GM13977 (cell line): ENCODE measurements at places on chromosomes 6 and 20.

DNA sequence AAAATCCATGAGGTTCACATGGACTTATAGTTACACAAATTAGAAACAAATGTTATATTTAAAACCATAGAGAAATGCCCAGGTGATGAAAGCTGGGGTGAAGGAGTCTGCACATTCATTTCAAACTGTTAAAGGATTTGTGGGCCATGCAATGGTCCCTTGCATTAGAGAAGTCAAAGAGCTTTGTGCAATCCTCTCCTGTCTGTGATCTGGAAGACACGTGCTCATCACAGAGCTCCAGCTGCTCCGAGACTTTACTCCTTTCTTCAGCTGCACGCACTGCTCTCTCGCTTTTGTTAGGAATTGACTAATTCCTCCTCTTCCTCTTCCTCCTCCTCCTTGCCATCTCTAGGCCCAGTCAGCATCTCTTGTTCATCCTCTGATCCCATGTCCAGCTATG lies 4.1 kb upstream of the AIF1 start:
- DNase-seq = no peak

DNA sequence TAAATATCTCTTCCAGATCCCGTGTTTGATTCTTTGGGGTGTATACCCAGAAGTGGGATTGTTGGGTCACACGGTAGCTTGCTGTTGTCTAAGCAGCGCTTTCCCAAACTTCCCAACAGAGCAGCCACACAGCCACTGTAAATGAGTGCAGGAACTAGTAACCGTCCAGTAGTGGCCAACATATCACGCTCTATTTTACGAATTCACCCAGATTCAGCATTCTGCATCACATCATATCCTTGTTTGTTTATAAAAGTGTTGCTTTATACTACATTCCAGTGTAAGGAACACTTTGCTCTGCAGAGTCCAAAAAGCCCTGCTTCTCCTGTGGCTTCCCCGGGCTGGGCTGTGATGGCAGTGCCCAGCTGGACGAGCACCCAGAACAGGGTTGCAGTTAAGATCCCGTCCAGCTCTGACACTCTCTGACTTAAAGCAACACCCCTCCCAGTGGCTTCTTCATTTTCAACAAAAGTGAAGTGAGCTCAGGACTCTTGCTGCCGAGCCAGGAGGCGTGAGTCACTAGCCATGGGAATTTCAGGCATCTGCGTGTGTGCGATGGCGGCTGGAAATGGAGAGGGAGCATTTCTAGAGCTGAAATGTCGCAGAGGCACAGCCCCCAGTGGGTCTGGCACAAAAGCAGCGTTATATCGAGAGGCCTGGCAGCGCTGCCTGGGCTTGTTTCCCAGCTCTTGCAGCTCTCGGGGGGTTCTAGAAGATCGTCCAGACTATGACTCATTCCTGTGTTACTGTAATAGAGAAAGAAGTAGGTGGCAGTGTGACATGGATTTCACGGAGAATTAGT lies 216.3 kb upstream of the ECI2 start:
- DNase-seq = no peak

DNA sequence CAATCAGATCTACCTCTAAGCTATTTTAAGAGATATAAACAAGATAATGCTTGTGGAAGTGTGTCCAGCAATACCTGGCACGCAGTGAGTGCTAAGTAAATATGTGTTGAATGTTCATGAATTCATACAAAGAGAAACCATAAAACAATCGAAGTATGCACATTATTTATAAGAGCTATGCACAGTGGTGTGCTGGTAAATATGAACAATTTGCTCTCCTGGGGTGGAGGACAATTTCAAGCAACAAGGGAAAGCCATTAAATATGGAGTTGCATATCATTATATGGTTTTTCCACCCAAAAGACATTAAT lies 526.6 kb upstream of the MARCKS start:
- no peak for DNase-seq

- DNase-seq = no peak
Measured at GRCh38 chr6:15897063-15897876, 231.6 kb upstream of the MYLIP start.

- DNase-seq = no peak
Measured at GRCh38 chr6:3610921-3611320, 140.6 kb downstream of the PXDC1 start.

GRCh38 chr20:54346276-54346675 lies 129.1 kb upstream of the DOK5 start:
- DNase-seq = no peak

- no peak for DNase-seq
Measured at GRCh38 chr6:111770263-111771093, 102.8 kb downstream of the FYN start.

DNA sequence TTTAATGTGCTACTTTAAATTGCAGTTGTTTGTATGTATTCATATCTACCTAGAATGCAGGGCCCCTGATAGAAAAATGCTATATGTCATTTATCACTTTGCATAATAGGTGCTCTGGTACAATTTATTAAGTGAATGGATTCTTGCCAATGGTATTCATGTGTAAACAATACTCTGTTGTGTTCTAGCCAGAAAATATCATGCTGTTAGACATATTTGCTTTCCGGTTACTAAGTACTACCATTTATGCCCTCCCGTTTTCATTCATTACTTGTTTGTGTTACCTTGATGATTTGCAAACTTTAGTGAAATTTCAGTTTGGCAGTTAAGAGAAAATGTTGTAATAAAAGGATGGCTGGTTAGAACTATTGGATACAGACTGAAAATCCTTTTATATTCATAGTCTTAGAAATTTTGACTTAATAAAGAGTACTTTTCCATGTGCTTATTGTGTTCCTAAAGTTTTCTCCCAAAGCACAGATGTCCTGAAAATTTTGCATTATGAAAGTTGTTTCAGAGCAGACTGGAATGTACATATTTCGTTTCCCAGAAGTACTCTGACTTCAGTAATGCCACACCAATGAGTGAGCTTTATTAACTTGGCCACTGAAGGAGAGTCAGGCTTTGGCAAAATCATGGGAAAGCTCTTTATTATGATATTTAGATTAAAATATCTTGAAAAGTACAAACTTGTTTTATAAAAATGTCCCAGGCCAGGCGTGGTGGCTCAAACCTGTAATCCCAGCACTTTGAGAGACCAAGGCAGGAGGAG lies 31.5 kb downstream of the RPF2 start:
- no peak for DNase-seq

GRCh38 chr6:128167552-128167951 lies 266.7 kb upstream of the THEMIS start:
- no peak for DNase-seq

DNA sequence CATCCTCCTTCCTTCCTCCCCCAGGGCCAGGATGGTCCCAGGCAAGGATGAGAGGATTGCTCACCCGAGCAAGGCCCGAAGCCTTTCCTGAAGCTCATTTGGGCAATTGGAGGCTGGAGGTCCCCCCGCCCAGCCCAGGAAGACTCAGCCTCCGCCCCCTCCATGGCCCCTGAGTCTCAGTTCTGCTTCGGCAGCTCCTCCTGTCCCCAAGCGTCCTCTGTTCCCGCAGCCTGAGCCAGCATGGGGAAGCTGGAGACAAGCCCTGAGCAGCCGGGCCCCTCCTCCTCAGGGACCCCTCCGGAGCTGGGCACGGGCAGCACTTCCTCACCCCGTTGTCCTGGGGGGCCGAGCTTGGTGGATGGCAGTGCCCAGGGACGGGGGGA lies 26.0 kb downstream of the SLC17A9 start:
- DNase-seq = no peak

- no peak for DNase-seq
Measured at GRCh38 chr6:44057931-44058616, 69.2 kb downstream of the MRPL14 start.

DNA sequence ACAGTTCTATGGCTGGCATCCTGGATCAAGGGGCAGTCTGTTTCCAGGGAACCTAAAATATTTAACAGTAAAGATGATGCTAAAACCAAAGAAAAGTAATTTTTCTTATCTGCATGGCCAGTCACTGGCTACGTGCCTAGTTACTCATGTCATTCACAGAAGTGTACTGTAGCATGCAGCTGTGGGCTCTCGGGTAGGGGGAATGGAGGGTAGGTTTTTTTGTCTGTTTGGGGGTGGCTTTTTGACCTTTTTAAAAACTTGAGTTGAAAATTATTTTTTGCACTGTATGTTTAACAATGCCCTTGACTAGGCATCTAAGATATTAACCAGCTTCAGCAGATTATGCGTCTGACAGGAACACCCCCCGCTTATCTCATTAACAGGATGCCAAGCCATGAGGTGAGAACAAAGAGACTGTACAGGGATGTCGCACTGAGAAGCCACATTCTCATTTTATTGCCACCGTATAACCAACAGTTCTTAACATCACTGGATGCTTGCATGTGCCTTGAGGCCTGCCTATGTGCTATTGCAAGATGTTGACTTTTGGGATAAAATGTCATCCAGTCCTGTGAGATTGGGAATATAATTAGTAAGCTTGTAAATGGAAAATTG lies 30.3 kb upstream of the MAPK13 start:
- no peak for DNase-seq

GRCh38 chr20:25457886-25458680 lies 50.6 kb downstream of the GINS1 start:
- DNase-seq = peak; percentile 7

DNA sequence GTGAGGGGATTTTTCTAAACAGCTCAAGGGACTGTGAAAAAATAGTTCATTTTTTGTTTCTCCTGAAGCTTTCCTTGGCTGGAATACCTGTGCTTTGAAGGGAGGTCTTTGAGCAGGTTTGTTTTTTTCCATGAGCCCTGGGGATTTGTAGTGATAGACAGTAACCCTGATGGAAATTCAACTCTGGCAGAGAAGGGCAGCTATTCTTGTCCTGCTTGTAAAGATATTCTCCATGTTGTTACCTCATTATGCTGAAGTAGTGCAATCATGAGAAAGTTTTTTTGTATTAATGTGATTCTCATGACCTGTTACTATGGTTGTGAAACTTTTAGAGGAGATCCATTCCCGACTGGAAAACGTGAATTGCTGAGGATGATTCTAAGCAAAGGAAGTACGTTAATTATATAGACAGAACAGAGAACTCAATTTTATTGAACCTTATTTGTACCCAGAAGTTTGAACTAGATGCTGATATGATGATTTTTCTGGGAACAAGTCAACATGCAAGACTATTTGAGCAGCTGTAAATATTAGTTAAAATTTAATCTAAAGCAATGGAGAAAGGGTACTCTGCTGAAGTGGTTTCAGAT lies 12.5 kb downstream of the UTRN start:
- no peak for DNase-seq

DNA sequence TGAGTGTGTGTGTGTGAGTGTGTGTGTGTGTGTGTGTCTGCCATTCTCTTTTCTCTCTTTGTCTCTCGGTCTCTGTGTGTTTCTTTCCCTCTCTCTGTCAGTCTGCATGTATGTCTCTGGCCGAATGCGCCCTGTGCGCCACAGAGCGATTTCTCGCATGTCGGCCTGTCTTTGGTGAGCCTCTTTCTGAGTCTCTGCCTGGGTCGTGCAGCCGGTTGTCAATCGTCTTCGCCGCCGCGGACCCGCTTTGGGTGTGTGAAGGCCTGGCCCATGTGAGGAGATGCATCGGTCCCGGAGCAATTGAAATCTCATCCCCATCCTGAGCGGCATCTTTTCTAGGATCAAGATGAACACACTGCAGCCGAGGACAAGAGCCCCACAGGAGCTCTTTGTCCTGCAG lies 1567.2 kb upstream of the DEFB115 start:
- DNase-seq = no peak

DNA sequence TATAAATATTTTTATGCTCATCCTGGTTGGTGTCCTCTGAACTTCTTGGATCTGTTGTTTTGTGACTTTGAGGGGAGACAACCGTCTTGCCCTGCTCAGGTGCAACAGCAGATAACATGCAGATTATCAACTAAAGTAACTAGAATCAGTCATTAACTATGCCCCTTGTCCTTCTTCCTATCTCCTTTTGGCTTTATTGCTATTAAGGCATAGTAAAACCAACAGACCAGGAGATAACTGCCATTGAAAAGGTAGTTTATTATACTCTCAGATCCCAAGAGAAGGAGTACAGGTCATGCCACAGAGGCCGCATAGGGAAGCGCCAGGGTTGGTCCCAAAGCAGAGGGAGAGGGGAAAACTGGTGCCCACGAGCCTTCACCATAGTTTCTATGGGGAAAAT lies 418.2 kb downstream of the GJA1 start:
- no peak for DNase-seq

DNA sequence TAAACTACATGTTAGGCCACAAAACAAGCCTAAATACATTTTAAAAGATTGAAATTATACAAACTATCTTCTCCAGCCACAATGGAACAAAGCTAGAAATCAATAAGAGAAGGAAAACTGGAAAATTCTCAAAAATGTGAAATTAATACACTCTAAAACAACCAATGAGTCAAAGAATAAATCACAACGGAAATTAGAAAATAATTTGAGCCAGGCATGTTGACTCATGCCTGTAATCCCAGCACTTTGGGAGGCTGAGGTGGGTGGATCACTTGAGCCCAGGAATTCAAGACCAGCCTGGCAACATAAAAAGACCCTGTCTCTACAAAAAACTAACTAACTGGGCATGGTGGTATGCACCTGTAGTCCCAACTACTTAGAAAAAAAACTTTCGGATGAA lies 6.3 kb upstream of the WFDC13 start:
- no peak for DNase-seq

- DNase-seq = peak; percentile 50
Measured at GRCh38 chr6:5514353-5514752, 253.0 kb downstream of the FARS2 start.
